ENCODE measurements at places on chromosomes 2 and 18.
A peak's percentile ranks its signal among the peaks of the same experiment; 100 is the strongest.

DNA sequence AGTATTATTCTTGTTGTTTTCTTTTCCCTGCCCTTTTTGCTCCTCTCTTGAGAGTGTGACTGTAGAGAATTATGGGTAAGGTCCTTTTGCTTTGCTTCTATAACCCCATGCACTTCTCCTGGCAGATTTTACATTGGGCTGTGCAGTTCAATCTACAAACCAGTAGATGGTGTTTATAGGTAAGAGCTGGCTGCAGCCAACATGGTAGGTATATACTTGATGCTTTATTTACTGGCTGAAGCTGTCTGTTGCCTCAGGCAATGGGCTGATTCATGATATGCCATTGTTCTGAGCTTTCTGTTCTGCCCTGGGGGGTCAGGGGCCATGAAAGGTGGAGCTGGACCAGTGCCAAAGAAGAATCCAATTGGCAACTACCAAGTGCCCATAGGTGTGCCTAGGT is 48.3 kb upstream of the MYL1 start:
- no peak for DNase-seq

- DNase-seq: peak; percentile 38
Measured at GRCh38 chr2:241546771-241547498, 11.6 kb upstream of the BOK start.

- peak; percentile 72 for DNase-seq
Measured at GRCh38 chr2:118807668-118808428, 39.6 kb downstream of the EN1 start.

- peak; percentile 77 for DNase-seq
Measured at GRCh38 chr2:188645986-188646385, 328.2 kb upstream of the COL3A1 start.

GRCh38 chr2:38700881-38701458 is 35.1 kb downstream of the GALM start:
- DNase-seq: no peak

- DNase-seq: no peak
Measured at GRCh38 chr2:11667866-11668637, 1.9 kb downstream of the NTSR2 start.

All from skin of body (tissue), 3 donors.